Renal cortex interstitium (tissue), 15 donors: ENCODE measurements at places on chromosomes 6 and 20.

DNA sequence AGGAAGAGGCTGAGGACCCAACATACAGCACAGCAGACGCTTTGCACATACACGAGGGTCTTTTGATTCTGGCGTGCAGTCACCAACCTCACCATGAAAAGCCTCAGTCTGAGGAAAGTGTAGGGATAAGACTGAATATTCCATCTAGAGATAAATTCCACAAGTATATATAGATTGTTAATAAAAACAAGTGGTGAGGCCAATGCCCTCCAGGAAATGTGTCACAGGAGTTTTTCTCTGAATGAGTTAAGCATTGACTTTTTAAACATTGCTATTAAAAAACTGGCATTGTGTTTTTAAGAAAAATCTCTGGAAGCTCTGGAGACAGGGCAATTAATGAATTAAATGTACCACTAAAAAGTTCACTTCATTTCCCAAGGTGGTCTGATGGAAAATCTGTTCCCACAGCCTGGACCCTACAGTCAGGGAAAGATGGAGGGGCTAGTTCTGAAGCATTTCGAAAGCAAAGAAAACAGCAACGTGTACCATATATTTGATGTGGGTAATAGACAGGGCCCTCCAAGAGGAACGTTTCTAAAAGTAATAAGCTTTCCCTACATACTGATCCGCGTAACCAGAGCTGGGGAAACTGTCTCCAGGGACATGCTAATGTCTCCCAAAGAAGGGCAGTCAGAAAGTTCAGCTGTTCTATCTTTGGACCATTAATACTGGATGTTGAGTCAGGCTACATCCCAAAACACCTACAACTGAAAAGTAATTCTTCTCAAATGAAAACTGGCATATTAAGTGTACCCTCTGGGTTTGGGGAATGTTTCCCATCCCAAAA lies 301.1 kb downstream of the FOXC1 start:
- no peak for DNase-seq

GRCh38 chr6:14747881-14748520 lies 497.9 kb upstream of the JARID2 start:
- no peak for DNase-seq

GRCh38 chr6:152893187-152893586 lies 89.7 kb downstream of the FBXO5 start:
- no peak for DNase-seq

GRCh38 chr6:15205321-15205720 lies 40.5 kb upstream of the JARID2 start:
- DNase-seq = no peak

DNA sequence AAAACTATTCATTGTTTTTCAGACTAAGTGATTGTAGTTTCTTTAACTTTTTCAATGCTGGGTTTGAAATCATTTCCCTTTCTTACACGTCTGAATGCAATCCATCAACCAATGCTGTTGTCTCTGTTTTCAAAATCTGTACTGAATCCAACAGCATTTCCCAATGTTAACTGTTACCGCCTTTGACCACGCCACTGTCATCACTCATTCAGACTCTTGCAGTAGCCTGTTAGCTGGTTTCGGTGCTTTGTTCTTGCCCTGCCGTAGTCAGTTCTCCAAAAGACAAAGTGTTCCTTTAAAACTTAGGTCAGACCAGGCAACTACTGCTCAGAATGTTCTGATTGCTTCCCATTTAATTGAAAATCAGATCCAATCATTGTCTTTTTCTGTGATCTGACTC lies 131.3 kb downstream of the PLCB4 start:
- DNase-seq = no peak

DNA sequence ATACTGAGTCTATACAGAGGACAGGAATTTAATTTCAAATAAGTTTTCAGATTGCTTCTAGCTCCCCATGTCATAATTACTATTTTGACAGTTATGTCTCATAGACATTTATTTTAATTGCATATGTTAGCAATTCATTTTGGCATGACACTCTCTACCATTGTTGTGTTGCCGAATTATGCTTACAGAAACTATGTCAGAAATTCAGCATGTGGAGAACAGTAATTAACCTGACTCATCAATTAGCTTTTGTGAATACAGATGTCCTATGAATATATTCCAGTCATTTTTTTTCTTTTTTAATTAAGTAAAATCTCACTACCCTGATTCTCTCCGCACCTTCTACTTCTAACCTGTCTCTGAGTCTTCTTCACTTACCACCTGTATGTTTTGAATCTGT lies 105.1 kb downstream of the NKAIN2 start:
- no peak for DNase-seq

DNA sequence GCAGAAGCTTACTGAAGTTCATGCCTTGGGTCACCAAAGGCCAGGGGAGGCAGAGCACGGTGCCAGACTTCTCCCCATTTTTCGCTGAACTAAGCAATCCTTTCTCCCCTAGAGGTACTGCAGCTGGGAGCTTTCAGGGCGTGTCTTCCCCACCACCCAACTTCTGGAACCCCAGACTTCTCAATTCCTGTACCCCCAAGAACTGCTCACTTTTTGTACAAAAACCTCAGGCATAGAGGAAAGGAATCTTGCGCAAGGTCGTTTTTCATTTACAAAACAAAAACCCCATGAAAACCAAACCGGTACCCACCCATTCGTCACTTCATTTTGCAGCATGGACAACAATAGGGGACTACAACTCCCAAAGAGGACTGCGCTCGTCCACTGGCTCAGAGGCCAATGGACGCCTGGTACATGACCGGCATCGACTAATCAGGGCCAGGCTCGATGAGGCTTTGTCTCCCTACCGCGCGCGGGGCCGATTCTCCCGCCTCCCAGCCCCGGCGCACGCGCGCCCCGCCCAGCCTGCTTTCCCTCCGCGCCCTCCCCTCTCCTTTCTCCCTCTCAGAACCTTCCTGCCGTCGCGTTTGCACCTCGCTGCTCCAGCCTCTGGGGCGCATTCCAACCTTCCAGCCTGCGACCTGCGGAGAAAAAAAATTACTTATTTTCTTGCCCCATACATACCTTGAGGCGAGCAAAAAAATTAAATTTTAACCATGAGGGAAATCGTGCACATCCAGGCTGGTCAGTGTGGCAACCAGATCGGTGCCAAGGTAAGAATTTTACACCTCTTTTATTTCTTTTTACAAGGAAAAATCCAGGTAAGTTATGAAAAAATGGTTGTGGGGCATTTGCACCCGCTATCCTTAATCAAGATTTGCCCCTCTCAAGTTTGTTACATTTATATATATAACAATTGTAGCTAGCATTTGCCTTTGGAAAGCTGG lies at the start of gene TUBB:
TSS of gene TUBB (plus strand) at position 562 of the 947 bp plus-strand sequence. CDS start at position 717, 155 bp downstream.
- peak; percentile 98 for DNase-seq
